ENCODE measurements at places on chromosomes 16 and 17. TPM values are rescaled to one million over a fixed set of nuclear protein-coding genes. Genes with fewer than 3 reads are reported as not detected.

GRCh38 chr16:82197540-82198240 lies 27.7 kb upstream of the MPHOSPH6 start:
- peaks cover 3% of the 10 kb centered on the region for H3K27me3 ChIP-seq
- DNase-seq, result no peak
- H3K4me1 ChIP-seq, result peaks cover 4% of the 10 kb centered on the region

DNA sequence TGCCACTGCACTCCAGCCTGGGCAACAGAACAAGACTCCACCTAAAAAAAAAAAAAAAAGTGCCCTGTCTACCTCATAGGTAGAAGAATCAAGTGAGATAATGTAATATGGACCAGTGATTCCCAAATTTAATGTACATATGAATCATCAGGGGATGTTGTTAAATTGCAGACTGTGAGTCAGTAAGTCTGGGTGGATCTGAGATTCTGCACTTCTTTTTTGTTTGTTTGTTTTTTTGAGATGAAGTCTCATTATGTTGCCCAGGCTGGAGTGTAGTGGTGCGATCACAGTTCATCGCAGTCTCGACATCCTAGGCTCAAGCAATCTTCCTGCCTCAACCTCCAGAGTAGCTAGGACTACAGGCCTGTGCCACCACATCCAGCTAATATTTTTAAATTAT lies 31.6 kb downstream of the HOXB1 start:
- H3K27ac ChIP-seq, result no peak overlapping the region
- no peaks in the 10 kb centered on the region for H3K27me3 ChIP-seq
- no peak for DNase-seq
- no peaks in the 10 kb centered on the region for H3K36me3 ChIP-seq
- peaks cover 20% of the 10 kb centered on the region for H3K4me1 ChIP-seq
- H3K4me3 ChIP-seq, result no peak overlapping the region

The ANKRD40CL gene
- not detected for total RNA-seq

The TM4SF5 gene
- total RNA-seq, result not detected

DNA sequence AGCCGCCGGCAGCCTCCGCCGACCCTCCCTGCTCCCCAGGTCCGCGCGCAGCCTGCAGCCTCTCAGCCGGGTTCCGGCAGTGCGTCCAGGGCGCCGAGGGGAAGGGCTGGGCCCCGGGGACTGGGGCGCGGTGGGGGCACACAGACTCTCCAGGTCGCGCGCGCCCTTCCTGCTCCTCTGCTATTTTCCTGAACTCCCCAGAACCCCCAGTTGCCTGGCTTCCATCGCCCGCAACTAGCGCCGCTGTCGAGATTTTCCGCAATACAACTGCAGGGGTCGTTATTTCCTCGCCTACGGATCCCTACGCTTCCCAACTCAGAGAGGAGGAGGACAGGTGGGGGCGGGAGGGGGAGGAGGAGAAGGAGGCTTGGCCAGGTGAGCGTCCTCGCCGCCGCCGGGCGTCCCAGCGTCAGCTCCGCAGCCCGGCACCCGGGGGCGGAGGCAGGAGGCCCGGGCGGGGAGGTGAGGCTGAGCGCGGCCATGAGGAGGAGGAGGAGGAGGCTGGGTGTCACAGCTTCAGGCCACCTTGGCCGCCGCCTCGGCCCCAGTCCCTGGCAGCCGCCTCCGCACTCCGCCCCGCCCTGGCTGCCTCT lies at the start of gene CA10:
Gene CA10 (minus strand): TSS at position 265 of the 593 bp plus-strand sequence.
- DNase-seq, result no peak
- no peaks in the 10 kb centered on the region for H3K36me3 ChIP-seq
- H3K4me1 ChIP-seq, result no peaks in the 10 kb centered on the region
- peaks cover 35% of the 10 kb centered on the region for H3K27me3 ChIP-seq
- H3K4me3 ChIP-seq, result no peak within 1 kb of the TSS

- H3K4me1 ChIP-seq, result peaks cover 5% of the 10 kb centered on the region
- no peak overlapping the region for H3K4me3 ChIP-seq
- no peak overlapping the region for H3K27ac ChIP-seq
- no peak for DNase-seq
These were observed 93.7 kb downstream of the TBC1D16 start for GRCh38 chr17:79942011-79942405.
